ENCODE measurements at places on chromosomes 4 and X.

GRCh38 chr4:105135785-105136184 is 10.9 kb upstream of the TET2 start:
- no peak for DNase-seq

- DNase-seq, result peak; percentile 64
These were observed 31.0 kb upstream of the PDE5A start for GRCh38 chr4:119659576-119659975.

DNA sequence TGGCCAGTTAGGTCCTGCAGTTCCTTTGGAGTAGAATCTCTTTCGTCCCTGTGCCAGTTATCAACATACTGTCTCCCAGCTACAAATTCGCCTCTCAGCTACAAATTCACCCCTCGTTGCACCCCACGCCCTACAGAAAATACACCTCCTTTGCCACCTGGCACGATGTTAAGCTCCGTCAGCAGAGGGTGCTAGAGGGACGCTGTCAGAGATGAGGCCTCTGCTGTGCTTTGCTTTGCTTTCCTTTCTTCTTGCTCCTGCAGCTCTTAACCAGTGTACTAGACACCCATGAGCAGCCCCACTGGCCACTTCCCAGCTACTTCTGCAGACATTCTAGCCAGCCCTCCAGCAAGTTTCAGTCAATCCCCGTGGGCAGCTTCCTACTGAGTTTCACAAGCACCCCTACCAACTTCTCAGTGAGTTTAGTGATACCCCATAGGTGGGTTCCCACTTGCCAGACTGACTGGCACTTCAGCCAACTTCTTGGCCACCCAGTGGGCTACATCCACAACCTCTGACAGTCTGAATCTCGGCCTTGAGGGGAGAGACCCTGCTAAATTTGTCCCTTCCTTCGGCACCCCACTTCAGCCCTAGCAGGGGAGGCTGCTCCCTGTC is 21.8 kb downstream of the HAUS3 start:
- DNase-seq, result peak; percentile 27

GRCh38 chrX:17009856-17010625 is 63.6 kb downstream of the REPS2 start:
- DNase-seq, result no peak

DNA sequence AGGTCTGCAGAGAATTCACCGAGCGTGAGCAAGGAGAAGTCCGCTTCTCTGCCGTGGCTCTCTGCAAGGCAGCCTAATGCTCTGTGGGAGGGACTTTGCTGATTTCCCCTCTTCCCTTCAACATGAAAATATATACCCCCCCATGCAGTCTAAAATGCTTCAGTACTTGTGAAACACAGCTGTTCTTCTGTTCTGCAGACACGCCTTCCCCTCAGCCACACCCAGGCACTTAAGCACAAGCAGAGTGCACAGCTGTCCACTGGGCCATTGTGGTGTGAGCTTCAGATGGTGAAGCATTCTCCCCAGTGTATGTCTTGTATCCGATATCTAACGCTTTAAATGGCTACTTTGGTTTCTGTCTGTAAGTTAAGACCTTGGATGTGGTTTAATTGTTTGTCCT is 11.3 kb downstream of the UCHL1 start:
- DNase-seq, result no peak

GRCh38 chr4:104217526-104217925 is 277.2 kb downstream of the CXXC4 start:
- no peak for DNase-seq

DNA sequence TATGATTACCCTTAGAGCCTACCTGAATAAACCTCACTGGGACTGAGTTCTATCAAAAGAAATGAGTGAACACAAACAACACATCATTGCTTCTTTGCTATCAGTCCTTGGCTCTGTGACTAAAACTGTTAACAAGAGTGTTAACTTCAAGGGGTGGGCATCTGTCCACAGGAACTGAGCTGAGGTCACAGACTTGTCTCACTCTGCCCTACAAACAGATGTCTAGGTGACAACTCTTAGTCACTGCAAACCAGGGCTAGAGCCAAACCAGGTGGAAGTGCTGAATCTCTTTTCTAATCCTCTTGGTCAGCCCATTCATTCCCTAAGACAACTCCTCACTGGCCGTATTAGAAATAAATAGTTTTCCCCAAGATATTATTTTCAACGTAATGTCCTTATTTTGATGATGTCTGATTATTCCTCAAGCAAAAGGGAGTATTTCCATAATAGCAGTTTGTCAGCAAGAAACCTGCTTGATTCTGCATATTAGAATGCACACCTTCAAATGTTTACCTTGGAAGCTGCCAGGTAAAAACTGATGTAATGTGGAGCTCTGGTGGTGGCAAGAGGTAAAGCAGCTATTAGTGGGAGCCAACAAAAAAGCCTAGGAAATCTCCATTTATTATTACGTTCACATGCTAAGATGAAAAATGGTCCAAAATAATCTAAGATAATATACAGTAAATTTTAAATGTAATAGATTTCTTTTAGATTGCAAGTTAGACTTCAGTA is 4.0 kb downstream of the COL25A1 start:
- DNase-seq, result no peak

GRCh38 chr4:55251342-55251741 is 94.7 kb upstream of the SRD5A3 start:
- DNase-seq, result no peak

- DNase-seq, result no peak
These were observed 2522.1 kb downstream of the ARAP2 start for GRCh38 chr4:33722254-33722653.

DNA sequence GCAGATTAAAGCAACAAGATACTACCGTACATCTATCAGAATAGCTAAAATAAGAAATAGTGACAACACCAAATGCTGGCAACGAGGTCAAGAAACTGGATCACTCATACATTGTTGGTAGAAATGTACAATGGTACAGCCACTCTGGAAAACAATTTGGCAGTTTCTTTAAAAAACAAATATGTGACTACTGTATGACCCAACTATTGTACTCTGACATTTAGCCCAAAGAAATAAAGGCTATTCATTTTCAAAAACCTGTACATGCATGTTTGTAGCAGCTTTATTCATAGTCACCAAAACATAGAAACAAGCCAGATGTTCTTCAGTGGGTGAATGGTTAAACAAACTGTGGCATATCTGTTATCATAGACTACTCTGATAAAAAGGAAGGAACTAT is 8.2 kb downstream of the CLCN3 start:
- no peak for DNase-seq

GRCh38 chr4:181766061-181766548 is 477.1 kb upstream of the TENM3 start:
- DNase-seq, result no peak

GRCh38 chr4:159009521-159009920 is 93.4 kb upstream of the RAPGEF2 start:
- no peak for DNase-seq

GRCh38 chr4:103365285-103365684 is 167.1 kb upstream of the CENPE start:
- DNase-seq, result no peak

GRCh38 chr4:184563621-184564020 is 85.6 kb downstream of the CASP3 start:
- no peak for DNase-seq

DNA sequence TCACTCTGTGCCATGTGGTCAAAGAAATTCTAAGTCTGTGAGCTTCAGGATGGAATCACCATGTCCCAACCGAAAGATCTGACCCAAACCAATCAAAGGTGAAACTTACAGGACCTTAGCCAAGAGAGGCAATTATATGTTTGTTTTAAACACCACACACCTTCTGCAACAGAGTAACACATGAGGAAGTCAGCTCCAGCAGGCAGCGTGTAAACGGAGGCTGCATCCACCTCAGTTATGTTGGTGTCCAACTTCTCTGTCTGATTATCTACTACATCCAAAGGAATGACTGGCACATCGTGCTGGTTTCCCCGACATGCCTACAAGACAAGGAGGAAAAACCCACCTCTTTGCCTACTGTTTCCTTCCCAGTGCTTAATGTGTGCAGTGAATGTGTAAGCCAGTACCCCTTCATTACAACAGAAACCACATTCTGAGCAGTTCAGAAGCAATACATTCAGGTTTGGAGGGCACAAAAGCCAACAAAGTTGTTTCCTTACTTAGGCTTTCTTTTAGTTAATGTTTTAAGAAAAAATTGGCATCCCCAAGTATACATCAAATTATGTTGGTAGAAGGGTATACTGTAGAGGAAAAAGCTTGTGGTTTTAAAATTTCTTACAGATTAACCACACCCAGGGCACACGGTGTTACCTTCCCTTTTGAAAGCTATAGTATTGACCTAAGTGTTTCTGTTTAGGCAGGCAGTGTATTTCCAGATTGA is 12.4 kb downstream of the CASP6 start:
- DNase-seq, result no peak

DNA sequence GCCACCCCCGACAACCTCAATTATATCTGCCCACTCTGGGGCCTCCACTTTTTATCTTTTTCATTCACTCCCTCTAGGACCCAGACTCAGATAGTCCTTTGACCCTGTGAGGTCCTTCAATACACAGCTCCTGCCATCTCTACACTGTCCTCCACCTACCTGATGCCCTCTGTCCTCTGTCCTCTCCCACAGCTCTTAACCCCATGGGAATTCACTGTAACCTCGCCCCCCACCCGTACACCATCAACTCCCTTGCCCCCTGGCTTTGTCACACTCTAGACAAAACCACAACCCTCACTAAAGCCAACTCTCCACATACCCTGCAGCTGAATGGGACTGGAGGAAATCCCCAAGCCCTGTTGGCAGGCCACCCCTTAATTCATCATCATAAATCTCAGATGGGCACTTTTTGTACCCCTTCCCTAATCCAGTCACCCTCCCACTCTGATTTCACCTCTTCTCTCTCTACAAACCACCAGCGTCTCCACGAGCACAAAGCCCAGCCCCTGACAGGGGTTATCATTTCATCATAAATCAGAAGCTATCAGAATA is 52.3 kb upstream of the ENPP6 start:
- no peak for DNase-seq

All from AG09319 (cell line).